ENCODE measurements at places on chromosomes 7 and 10. TPM values are rescaled to one million over a fixed set of nuclear protein-coding genes. Genes with fewer than 3 reads are reported as not detected.

Gene DKK1
- total RNA-seq = 0.08 TPM

Gene PSMC2
- total RNA-seq = 92.2 TPM

Gene KCNIP2
- total RNA-seq = 0.98 TPM

Gene ZNF487
- 4.8 TPM for total RNA-seq

- no peak overlapping the region for H3K4me3 ChIP-seq
- peaks cover 13% of the 10 kb centered on the region for H3K4me1 ChIP-seq
- no peak overlapping the region for H3K27ac ChIP-seq
- H3K36me3 ChIP-seq = no peaks in the 10 kb centered on the region
- H3K27me3 ChIP-seq = peaks cover 38% of the 10 kb centered on the region
- no peak for DNase-seq
Observed at GRCh38 chr7:27193335-27194001, 6.4 kb downstream of the HOXA13 start.

DNA sequence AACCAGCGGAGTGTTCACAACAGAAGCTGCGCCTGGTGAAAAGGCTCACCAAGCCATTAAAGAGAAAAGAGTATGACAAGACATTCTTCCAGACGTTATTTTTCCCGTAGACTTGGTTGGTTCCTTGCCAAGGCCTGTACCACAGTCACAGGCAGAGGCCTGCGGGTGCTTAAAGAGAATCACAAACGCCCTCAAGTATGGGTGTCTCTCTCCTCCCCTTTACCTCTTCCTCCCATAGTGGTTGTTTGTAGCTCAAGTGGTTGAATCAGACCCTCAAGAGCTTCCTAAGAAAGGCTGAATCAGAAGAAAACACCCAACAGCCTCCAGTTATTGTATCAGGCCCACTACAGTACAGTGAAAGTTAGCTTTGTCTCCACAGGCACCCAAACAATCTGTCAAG, 169.0 kb downstream of the CREB5 start:
- no peak overlapping the region for H3K4me3 ChIP-seq
- H3K27ac ChIP-seq = no peak overlapping the region
- DNase-seq = no peak
- H3K27me3 ChIP-seq = peaks cover 42% of the 10 kb centered on the region
- no peaks in the 10 kb centered on the region for H3K36me3 ChIP-seq

GRCh38 chr7:135743907-135744731, 4.5 kb downstream of the FAM180A start:
- H3K27me3 ChIP-seq = no peaks in the 10 kb centered on the region
- H3K4me1 ChIP-seq = no peaks in the 10 kb centered on the region
- no peak overlapping the region for H3K27ac ChIP-seq
- DNase-seq = no peak
- H3K4me3 ChIP-seq = no peak overlapping the region

DNA sequence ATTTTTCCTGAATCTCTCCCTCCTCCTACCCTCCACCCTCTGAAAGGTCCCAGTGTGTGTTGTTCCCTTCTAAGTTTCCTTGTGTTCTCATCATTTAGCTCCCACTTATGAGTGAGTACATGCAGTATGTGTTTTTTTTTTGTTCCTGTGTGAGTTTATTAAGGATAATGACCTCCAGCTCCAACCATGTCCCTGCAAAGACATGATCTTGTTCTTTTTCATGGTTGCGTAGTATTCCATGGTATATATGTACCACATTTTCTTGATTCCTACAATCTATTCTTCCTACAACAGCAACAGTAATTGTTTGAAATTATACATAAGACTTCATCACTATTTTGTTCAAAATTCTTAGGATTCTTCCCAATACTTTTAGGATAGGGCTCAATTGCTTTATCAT, 1117.8 kb downstream of the GATA3 start:
- no peaks in the 10 kb centered on the region for H3K27me3 ChIP-seq
- no peak overlapping the region for H3K4me3 ChIP-seq
- no peaks in the 10 kb centered on the region for H3K36me3 ChIP-seq
- no peak for DNase-seq
- H3K27ac ChIP-seq = no peak overlapping the region

DNA sequence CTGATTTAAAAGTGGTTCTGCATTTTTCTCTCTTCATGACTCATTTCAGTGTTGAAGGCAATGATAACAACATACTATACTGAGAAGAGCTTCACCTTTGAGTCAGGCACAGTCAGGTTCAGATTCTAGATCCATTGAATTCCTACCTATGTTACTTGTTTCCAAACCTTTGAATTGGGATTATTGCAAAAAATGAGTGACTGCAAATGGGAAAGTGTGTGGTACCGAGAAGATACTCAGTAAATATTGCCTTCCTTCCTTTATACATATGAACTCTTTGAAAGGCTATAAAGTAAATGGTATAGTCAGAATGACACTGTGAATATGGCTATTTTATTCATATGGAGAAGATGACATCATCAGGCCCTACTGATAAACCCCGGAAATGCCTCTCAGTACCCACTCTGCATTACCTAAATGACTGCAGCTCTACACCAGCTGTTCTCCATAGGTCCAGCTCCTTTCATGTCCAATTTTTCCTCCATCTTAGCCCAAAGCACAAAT, 66.7 kb upstream of the FGL2 start:
- DNase-seq = no peak
- H3K36me3 ChIP-seq = no peaks in the 10 kb centered on the region
- peaks cover 11% of the 10 kb centered on the region for H3K4me1 ChIP-seq
- H3K27me3 ChIP-seq = no peaks in the 10 kb centered on the region

Measured in liver (tissue), 10 donors.